ENCODE measurements at places on chromosomes 12 and 14.

- DNase-seq = no peak
Measured at GRCh38 chr12:65814038-65814437, 10.2 kb upstream of the HMGA2 start.

DNA sequence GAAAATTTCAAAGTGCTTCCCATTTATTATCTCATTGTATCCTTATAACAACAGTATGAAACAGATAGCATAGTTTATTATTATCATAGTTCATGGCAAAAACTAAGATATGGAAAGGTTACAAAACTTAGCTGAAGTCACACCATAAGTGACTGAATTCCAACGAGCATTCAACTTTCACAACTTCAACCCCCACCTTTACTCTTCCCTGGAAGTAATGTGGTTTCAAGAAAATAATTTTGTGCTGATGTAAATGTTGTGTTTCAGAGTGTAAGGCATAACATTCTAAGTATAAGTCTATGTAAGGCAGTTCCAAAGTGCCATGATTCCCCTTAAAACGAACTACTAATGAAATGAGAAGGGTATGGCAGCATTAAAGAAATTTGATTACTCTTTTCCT is 454.5 kb downstream of the BCAT1 start:
- no peak for DNase-seq

GRCh38 chr12:24854908-24855307 is 94.0 kb downstream of the BCAT1 start:
- no peak for DNase-seq

DNA sequence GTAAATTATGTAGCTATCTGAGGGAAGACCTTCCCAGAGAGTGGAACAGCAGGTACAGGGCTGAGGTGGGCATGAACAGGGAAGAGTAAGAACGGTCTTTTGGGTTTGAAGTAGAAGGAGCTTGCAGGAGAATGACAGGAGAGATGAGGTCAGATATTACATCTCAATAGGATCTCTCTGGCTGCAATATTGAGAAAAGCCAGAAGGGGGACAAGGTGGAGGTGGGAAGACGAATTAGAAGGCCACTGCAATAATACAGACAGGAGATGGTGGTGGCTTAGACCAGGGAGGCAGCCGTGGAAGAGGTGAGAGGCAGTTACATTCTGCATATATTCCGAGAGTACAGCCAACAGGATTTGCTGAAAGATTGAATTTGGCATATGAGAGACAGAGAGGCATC is 310.2 kb downstream of the APAF1 start:
- no peak for DNase-seq

GRCh38 chr12:57416039-57416996 is 14.5 kb downstream of the R3HDM2 start:
- DNase-seq = no peak

Measured in CD4-positive, alpha-beta T cell treated with Interleukin-12 subunit alpha and Interleukin-12 subunit beta, for 1 hour (primary cell).